ENCODE measurements at places on chromosomes 7 and 10. TPM values are rescaled to one million over a fixed set of nuclear protein-coding genes. Genes with fewer than 3 reads are reported as not detected.

Gene NEUROD6
- total RNA-seq = 0.93 TPM

Gene PSTK
- total RNA-seq = 8.1 TPM

Gene CYP2C9
- total RNA-seq = 1.5 TPM

Gene STEAP1B
- total RNA-seq = 1.6 TPM

Gene BAIAP2L1
- total RNA-seq = 4.6 TPM

Gene NEUROG3
- total RNA-seq = not detected

Gene TCERG1L
- 3.0 TPM for total RNA-seq

Gene EGR2
- total RNA-seq = 2.3 TPM

Gene MCM7
- 84.2 TPM for total RNA-seq

Gene ARHGEF5
- total RNA-seq = 6.9 TPM

Gene SLC13A1
- total RNA-seq = not detected

Gene ZNF503
- total RNA-seq = 13.6 TPM

Gene RBP4
- 7.0 TPM for total RNA-seq

Gene LRRC18
- not detected for total RNA-seq

Gene TMEM130
- 14.4 TPM for total RNA-seq

Gene LRRD1
- total RNA-seq = 0.44 TPM

Gene NKX1-2
- total RNA-seq = not detected

Gene ENO4
- 1.4 TPM for total RNA-seq

All from camera-type eye (tissue), 1 donor.